GM12878 (cell line): ENCODE measurements at places on chromosomes 7 and 10. TPM values are rescaled to one million over a fixed set of nuclear protein-coding genes. Genes with fewer than 3 reads are reported as not detected.
A peak's percentile ranks its signal among the peaks of the same experiment; 100 is the strongest.

The PRKG1 gene
- not detected in 2 replicates for polyA plus RNA-seq

The LLCFC1 gene
- polyA plus RNA-seq: not detected in 2 replicates

DNA sequence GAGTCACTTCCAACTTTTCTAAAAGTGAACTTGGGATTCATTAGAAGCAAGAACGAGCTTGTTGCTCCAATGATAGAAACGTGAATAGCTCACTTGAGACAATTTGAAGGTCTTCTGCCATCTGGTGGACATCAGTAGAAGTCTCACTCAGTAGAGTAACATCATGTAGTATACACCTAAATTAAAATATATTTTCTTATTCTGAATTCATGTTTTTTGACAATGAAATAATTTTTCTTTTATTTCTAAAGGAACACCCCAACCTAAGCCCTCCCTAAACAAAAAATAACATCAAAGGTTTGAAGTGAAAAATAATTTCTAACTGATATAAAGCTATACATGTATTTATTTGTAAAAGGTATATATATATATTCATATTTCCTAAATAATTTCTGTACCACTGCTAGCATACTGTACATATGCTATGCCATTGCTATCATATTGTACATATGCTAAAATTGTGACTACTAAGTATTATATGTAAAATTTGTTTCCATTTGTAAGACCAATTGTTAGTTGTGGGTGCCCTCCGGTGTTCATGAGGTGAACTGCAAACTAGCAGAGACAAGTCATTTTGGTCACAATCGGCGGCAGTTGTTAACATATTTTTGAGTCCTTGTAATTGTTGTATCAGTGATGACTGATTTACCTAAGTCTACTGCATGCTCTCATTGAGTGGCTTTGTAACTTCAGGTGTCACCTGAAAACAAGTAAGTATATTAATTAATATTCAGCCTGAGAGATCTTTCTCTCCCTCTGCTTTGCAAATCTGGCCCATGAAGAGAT is 121.9 kb downstream of the PTPRZ1 start:
- DNase-seq: no peak

- DNase-seq: peak; percentile 56
Observed at GRCh38 chr10:102450374-102451104, 804 bp downstream of the C10orf95 start.
